Frontal cortex (tissue), 4 donors: ENCODE measurements at places on chromosomes 2 and 18. TPM values are rescaled to one million over a fixed set of nuclear protein-coding genes. Genes with fewer than 3 reads are reported as not detected.

Gene PRSS56
- under 0.01 TPM for total RNA-seq

Gene CERKL
- 1.6 TPM for total RNA-seq

Gene GCG
- total RNA-seq = 0.41 TPM

Gene C2orf15
- 4.5 TPM for total RNA-seq

Gene PLGLB2
- 0.41 TPM for total RNA-seq

Gene CD8B
- not detected for total RNA-seq

Gene NOL4
- 140 TPM for total RNA-seq

Gene SEH1L
- 39.9 TPM for total RNA-seq

Gene C2orf80
- total RNA-seq = 38.3 TPM

Gene MREG
- total RNA-seq = 2.4 TPM

Gene CXCR4
- total RNA-seq = 68.5 TPM

Gene TRAK2
- 53.8 TPM for total RNA-seq

Gene HOXD8
- total RNA-seq = not detected

Gene SH3RF3
- 9.0 TPM for total RNA-seq
